ENCODE measurements at places on chromosomes 2 and 18. TPM values are rescaled to one million over a fixed set of nuclear protein-coding genes. Genes with fewer than 3 reads are reported as not detected.

GRCh38 chr2:86357392-86357963, 20.1 kb upstream of the REEP1 start:
- H3K27me3 ChIP-seq, result peaks cover 15% of the 10 kb centered on the region
- DNase-seq, result no peak
- H3K36me3 ChIP-seq, result no peaks in the 10 kb centered on the region
- no peaks in the 10 kb centered on the region for H3K4me1 ChIP-seq
- H3K27ac ChIP-seq, result no peak overlapping the region

DNA sequence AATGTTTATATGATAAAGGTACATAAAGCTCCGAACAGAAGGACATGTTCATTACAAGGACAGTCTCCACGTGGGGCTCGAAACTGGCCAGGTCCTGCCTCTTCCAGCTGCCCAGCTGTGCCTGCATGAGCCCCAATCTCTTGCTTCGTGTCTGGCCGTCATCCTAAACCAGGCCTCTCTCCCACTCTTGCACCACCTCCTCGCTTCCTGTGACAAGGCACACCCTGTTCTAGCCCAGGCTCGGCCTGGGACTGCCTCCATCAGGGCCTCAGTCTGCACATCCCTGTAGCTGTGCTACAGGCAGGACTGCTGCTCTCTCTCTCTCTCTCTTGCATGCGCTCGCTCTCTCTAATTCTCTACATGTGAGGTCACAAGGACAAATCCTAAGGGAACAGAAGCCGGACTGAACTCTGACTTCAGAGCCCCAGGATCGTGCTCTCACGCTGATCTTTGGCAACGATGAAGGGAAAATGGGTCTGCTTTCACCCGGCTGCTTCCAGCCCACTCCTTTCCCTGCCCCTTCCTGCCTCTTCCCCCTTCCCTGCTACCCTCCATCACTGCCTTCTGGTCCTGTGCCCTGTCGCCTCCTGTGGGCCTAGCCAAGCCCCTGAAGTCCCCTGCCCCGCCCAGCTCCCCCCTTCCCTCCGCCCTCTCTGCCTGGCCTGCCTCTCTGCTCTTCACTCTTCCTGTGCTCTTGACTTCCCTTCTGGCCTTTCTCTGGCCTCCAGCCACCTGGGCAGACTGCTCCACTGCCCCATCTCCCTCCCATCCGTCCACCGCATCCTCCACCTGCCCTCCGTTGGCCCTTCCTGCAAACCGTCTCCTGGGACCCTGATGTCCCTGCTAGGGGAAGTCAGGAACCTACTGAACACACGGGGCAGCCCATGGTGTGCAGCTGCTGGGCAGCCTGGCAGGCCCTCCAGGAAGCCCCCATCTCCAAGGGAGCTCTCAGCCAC, 7.8 kb upstream of the GPR55 start:
- peaks cover 16% of the 10 kb centered on the region for H3K4me1 ChIP-seq
- peak; percentile 34 for DNase-seq
- H3K36me3 ChIP-seq, result peaks cover 10% of the 10 kb centered on the region
- H3K4me3 ChIP-seq, result no peak overlapping the region
- no peak overlapping the region for H3K27ac ChIP-seq

- no peaks in the 10 kb centered on the region for H3K4me1 ChIP-seq
- H3K27me3 ChIP-seq, result no peaks in the 10 kb centered on the region
- H3K4me3 ChIP-seq, result no peak overlapping the region
Measured at GRCh38 chr2:167196461-167197252, 308.4 kb downstream of the XIRP2 start.

DNA sequence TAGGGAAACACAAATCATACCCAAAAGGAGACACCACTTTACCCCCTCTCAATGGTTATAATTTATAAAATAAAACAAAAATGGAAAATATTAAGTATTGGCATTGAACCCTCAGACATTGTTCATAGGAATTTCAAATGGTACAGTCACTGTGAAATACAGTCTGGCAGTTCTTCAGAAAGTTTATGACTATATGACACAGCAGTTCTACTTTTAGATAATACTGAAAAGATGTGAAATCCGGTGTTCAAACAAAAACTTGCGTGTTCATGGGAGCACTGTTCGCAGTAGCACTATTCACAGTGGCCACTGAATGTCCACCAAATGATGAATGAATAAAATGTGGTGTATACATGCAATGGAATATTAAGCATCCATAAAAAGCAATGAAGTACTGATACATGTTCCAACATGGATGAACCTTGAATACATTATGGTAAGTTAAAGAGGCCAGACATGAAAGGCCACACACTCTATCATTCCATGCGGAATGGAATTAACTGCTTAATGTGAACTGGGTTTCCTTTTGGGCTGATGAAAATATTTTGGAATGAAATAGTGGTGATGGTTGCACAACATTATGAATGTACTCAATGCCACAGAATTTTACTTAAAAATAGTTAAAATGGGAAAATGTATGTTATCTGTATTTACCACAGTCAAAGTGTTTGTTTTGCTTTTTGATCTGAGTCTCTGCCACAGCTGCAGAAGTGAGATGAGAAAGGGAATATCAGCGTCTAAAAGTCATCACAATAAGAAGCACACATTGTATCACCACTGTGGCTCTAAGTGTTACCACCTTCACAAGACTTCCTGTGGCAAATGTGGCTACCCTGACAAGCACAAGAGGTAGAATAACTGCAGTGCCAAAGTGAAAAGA, 864.6 kb downstream of the SUCLG1 start:
- no peak overlapping the region for H3K4me3 ChIP-seq
- no peak for DNase-seq
- no peaks in the 10 kb centered on the region for H3K4me1 ChIP-seq

- no peak overlapping the region for H3K27ac ChIP-seq
- H3K27me3 ChIP-seq, result peaks cover 16% of the 10 kb centered on the region
- peaks cover 3% of the 10 kb centered on the region for H3K4me1 ChIP-seq
- H3K36me3 ChIP-seq, result no peaks in the 10 kb centered on the region
Measured at GRCh38 chr2:197641666-197642065, 33.7 kb downstream of the RFTN2 start.

DNA sequence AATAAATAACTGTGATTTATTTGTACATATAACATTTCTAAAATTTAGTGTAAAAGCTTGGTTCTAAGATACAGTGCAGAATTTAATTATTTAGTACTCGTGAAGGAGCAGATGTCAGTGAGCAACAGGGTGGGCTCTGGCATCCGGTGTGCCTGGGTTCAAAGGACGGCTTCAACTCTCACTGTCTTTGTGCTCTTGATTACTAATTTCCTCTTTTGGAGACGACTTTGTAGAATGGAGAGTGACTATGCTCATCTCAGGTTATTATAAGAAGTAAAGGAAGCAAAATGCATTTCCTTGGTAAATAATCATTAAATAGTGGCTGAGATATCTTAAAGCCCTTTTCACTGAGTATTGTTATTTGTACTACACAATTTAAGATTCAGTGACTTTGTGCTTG, 271.7 kb downstream of the ASXL3 start:
- H3K27ac ChIP-seq, result no peak overlapping the region
- no peaks in the 10 kb centered on the region for H3K27me3 ChIP-seq
- DNase-seq, result no peak
- H3K4me1 ChIP-seq, result no peaks in the 10 kb centered on the region

- no peak overlapping the region for H3K27ac ChIP-seq
- H3K36me3 ChIP-seq, result no peaks in the 10 kb centered on the region
- no peak overlapping the region for H3K4me3 ChIP-seq
- no peaks in the 10 kb centered on the region for H3K4me1 ChIP-seq
Measured at GRCh38 chr2:235643680-235644511, 150.1 kb downstream of the AGAP1 start.

DNA sequence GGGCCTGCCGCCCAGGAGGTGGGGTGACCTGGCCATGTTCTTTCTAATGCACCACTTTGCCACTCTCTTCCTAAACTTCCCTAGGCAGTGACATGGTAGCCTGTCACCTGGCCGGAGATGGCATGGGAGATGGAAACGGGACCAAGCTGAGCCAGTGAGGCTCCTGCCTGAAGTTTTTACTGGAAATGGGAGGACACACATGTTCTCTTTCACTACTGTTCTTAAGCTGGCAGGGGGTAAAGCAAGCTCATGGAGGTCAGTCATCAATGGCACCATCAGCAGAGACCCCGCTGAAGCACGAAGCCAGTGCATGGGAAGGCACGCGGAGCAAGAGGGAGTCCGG, 50.7 kb downstream of the ATIC start:
- DNase-seq, result no peak
- peaks cover 22% of the 10 kb centered on the region for H3K36me3 ChIP-seq
- no peak overlapping the region for H3K4me3 ChIP-seq
- no peaks in the 10 kb centered on the region for H3K4me1 ChIP-seq

DNA sequence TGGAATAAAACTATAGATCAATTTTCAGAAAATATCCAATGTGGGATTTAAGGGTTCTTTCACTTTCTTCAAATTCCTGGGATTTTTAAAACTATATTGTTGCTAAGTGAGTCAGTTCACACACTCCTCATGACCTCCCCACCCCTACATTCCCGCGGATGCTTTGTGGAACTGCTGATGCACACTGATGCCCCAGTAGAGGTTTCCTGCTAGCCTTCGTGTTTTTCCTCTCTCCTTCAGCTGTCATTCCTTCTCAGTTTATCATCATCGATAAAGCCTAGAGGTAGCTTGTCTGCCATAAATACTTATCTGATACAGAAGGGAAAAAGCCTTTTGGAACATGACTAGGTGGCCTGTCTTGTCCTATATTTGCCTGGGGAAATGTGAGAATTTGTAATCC, 67.4 kb upstream of the GALNT5 start:
- no peak for DNase-seq
- H3K27ac ChIP-seq, result no peak overlapping the region
- no peaks in the 10 kb centered on the region for H3K36me3 ChIP-seq
- peaks cover 16% of the 10 kb centered on the region for H3K4me1 ChIP-seq
- H3K4me3 ChIP-seq, result no peak overlapping the region
- peaks cover 4% of the 10 kb centered on the region for H3K27me3 ChIP-seq

GRCh38 chr2:73832930-73833329, 4.2 kb downstream of the STAMBP start:
- no peaks in the 10 kb centered on the region for H3K27me3 ChIP-seq
- H3K36me3 ChIP-seq, result peaks cover 39% of the 10 kb centered on the region
- H3K4me3 ChIP-seq, result no peak overlapping the region
- H3K27ac ChIP-seq, result no peak overlapping the region

DNA sequence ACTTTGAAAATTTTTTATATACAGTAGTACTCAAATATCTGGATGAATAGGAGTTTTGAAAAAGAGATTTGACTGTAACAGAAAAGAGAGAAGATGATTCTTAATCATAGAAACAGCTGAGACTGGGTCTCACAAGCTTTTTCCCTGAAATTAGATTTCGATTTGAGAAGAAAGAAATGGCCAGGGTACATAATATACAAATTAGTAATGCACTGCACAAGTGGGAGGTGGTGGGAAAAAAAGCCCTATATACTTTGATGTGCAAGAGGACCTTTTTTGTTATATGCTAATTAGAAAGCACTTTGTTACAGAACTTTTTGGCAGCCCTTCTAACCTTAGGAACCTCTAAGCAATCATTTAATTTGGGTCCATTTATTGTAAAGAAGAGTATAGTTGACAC, 62.9 kb downstream of the EML4 start:
- peaks cover 25% of the 10 kb centered on the region for H3K4me1 ChIP-seq
- H3K27ac ChIP-seq, result no peak overlapping the region
- H3K4me3 ChIP-seq, result no peak overlapping the region

- peaks cover 6% of the 10 kb centered on the region for H3K4me1 ChIP-seq
- no peak for DNase-seq
Measured at GRCh38 chr2:36163520-36164254, 191.9 kb upstream of the CRIM1 start.

DNA sequence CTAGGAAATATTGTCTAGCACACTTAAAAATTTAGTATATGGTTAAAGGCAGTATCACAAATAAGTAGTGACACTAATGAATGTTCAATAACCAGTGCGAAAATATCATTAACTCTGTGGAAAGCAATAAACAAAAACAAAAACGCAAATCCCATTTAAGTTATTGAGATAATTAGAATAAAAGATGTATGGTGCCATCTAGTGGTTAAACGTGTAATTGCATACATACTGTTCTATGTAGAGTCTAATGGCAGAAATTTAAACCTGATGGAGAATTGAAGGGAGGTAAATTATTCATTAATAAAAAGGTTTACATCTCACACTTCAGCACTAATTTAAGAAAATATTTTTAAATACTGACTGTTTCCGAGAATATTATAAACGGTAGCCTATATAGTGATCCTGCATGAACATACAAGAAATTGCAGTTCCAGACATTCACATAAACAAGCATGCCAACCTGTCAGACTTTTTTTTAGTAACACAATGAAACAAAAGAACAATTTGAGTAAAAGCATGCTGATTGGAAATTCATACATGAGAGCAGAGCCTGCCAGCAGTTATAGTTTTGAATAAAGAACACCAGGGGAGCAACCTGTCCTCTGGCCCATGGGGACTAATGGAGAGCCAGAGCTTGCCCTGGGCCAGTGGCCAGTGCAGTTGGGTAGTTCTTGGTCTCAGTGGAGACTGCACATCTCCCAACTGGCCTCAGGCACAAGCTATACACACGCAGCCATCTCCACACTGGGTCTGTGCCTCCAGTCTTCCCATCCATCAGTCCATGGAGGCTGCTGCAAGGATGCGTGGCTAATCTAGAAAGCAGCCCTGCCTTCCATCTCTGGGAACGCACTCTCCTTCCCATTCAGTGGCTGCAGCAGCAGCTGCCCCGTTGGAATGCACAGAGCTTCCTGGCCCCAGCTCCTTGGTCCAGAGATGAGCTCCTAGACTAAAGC, 28.0 kb downstream of the GCG start:
- no peak for DNase-seq
- no peaks in the 10 kb centered on the region for H3K36me3 ChIP-seq
- no peaks in the 10 kb centered on the region for H3K27me3 ChIP-seq
- no peak overlapping the region for H3K27ac ChIP-seq

GRCh38 chr2:134722728-134723127, 3.9 kb upstream of the TMEM163 start:
- peaks cover 56% of the 10 kb centered on the region for H3K27me3 ChIP-seq
- H3K4me1 ChIP-seq, result peaks cover 2% of the 10 kb centered on the region
- no peak for DNase-seq
- no peak overlapping the region for H3K27ac ChIP-seq
- no peak overlapping the region for H3K4me3 ChIP-seq
- no peaks in the 10 kb centered on the region for H3K36me3 ChIP-seq

DNA sequence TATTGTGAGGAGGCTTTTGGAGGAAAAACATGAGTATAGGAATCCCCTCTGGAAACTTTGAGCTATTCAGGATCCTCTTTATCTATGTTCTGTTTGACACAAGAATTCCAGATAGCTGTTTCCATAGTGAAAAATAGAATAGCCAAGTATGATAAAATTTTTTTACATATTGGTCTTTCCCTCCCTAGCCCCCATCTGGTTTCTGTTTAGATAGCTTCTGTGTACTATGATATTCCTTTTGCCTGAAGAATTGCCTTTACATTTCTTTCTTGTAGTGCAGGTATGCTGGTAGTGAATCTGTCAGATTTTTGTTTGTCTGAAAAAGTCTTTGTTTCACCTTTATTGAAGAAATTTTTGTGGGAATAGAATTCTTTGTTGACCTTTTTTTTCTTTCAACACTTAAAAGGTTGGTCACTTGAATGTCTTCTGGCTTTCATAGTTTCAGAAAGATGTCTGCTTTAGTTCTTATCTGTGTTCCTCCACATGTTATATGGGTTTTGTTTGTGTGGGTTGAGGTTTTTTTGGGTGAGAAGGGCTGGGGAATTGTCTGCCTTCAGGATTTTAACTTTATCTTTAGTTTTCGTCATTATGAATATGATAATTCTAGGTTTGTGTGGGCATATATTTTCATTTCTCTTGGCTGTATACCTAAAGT, 29.9 kb upstream of the FBLN7 start:
- peaks cover 89% of the 10 kb centered on the region for H3K36me3 ChIP-seq
- DNase-seq, result no peak
- no peaks in the 10 kb centered on the region for H3K27me3 ChIP-seq
- H3K27ac ChIP-seq, result no peak overlapping the region

Gene WNT6
- total RNA-seq, result not detected

Gene NEURL3
- 0.38 TPM for total RNA-seq

Gene CD207
- not detected for total RNA-seq

Gene ANKRD23
- total RNA-seq, result 10.4 TPM

Gene KCNS3
- not detected for total RNA-seq

Gene CTAGE1
- total RNA-seq, result not detected

Gene RTP5
- total RNA-seq, result not detected

Gene SERPINB13
- total RNA-seq, result not detected

Gene SNRPD1
- 114 TPM for total RNA-seq
